Stromal cell of bone marrow (primary cell): ENCODE measurements at places on chromosomes 2 and 18.

GRCh38 chr2:27147935-27148334, 869 bp upstream of the TCF23 start:
- no peak for DNase-seq

- DNase-seq = no peak
These were observed 116.4 kb downstream of the CHN1 start for GRCh38 chr2:174888646-174889271.

- no peak for DNase-seq
These were observed 39.7 kb upstream of the NABP1 start for GRCh38 chr2:191638079-191638801.

GRCh38 chr2:100886085-100886484, 66.1 kb downstream of the NPAS2 start:
- DNase-seq = no peak

- no peak for DNase-seq
These were observed 24.7 kb downstream of the PDK1 start for GRCh38 chr2:172580544-172580943.

- DNase-seq = no peak
These were observed 187.1 kb downstream of the CELF4 start for GRCh38 chr18:37378336-37379010.

DNA sequence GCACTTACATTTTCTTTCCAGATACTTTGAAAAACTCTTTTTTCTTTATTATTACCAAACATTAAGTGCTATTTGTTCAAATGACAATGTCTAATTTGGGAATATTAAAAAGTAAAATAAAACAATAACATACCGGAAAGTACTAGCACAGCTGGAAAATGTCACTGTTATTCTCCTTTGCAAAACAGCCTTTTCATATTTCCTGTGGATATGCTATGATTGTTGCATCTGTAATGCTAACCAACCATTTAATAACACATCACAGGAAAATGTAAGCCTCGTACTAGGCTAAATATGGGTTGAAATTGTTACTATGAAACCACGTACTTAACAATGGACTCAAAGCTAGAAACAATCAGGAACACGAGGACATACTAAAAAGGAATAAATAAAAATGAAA, 298.1 kb downstream of the CBLN2 start:
- DNase-seq = no peak

GRCh38 chr2:231905026-231905425, 21.2 kb downstream of the NPPC start:
- DNase-seq = no peak
